Cortex of kidney (tissue), 1 donor: ENCODE measurements at places on chromosomes 7 and 10.

GRCh38 chr7:20409961-20410360 lies 79.3 kb downstream of the ITGB8 start:
- no peak for DNase-seq

- no peak for DNase-seq
Observed at GRCh38 chr10:24553051-24553612, 170.6 kb downstream of the ARHGAP21 start.

DNA sequence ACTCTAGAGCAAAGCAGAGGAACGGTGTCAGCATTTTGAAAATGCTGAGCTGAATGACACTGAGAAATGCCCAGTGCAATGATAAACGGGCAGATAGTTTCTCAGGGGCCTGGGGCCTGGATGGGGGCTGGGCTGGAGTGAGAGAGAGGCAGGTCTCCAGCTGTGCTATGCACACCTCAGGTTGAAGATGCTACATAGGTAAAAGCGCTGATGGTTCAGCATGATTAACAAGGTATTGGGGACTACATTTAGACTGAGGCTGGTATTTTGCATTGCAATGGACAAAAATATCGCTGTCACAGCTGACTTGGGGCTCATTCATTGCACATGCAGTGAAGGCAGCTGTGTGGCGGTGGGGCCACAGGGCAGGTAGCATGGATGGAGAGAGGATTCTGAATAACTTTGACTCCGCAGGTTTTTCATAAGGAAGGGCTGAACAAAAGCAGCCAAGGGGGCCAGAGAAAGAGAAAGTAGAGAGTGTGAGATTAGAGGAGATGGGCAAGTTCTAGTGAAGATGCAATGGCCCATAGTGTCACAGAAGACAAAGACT lies 290.8 kb upstream of the ZNF32 start:
- no peak for DNase-seq

GRCh38 chr7:39446546-39446945 lies 119.7 kb upstream of the YAE1 start:
- no peak for DNase-seq

DNA sequence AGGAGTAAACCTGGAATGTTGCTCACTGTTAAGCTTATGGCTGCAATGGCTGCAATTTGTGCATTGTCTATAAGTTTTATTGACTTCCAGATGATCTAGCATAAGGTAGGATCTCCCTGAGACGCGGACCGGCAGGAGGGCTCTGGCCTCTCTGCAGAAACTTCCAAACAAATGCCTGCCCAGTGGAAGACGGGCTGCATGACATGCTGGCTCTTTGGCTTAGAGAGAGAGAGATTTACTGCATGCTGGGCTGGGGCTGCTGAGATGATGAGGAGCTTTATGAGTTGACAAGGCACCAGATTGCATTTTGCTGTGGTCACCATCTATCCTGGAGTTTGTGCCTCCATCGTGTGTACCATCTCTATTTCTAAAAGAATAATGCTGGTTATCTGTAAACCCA lies 193.2 kb downstream of the GALNT17 start:
- DNase-seq, result no peak

DNA sequence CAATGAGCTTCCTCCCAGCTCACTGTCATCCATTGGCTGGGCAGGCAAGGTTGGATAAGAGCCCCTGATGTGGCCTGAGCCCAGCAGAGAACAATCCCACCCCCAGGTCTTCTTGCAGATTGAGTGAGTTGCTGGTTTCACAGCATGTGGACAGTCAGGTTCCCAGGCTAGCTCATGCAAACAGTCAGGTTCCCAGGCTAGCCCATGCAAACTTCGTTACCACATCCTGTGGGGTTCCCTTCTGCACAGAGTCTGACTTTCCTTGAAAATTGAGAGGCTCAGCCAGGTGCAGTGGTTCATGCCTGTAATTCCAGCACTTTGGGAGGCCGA lies 67.1 kb downstream of the TMEM130 start:
- DNase-seq, result no peak

DNA sequence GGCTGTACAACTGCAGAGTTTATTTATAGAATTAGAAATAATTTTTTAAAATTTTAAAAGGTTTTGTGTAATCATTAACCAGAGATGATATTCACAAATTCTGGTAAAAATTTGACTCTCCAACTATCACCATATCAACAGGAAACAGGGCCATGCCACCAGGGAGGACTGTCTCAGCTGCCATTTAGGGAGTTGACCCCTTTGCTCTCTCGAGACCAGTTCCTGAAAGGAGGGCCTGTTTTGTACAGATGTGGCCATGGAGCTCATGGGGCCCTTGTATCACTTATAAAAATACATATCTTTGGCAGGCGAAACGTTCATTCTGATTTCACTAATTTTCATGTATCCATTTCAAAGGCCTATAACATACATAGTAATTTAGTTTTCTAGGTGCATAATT lies 20.3 kb downstream of the H2AZ2 start:
- no peak for DNase-seq

DNA sequence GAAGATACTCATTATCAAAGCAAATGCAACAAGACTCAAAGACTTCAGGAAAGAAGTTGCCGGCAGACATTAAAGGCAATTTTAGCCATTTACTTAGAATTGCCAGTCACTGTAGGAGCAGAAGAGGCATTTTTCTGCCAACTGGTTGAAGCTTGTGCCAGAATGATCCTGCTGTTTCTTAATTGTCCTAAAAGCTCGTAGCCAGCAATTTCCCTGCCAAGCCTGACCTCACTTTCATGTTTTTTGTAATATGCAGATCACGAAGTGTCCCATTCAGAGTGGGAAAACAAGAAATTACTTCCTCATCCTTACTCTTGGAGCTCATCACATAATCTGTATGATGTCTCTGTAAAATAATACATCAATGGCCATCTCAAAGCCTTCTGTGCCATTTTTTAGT lies 130.9 kb upstream of the ANKRD1 start:
- DNase-seq, result no peak

- no peak for DNase-seq
Observed at GRCh38 chr7:132030086-132030568, 473.7 kb upstream of the PODXL start.

- no peak for DNase-seq
Observed at GRCh38 chr7:28573059-28573553, 160.8 kb downstream of the CREB5 start.

- no peak for DNase-seq
Observed at GRCh38 chr10:31871266-31872065, 57.2 kb downstream of the ARHGAP12 start.

DNA sequence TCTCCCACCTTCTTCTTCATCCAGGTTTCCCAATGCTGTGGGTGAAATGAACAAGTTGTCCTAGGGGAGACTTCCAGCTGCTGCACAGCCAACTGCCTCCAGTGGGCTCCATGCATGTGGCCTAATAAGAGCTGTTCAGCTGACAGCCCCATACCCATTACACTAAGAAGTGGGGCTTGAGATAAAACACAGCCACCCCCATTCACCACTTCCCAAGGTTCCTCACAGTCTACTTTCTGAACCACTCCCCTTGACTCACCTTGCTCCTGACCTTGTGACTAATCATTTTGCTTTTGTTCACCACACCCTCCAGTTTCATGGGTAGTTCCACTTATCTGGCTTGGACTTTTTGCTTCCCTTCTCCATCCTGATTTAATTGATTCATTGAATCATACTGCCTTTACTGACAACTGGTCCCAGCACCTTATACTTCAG lies 119.3 kb downstream of the CABCOCO1 start:
- DNase-seq, result no peak

- no peak for DNase-seq
Observed at GRCh38 chr7:32871624-32872371, 19.8 kb downstream of the KBTBD2 start.

DNA sequence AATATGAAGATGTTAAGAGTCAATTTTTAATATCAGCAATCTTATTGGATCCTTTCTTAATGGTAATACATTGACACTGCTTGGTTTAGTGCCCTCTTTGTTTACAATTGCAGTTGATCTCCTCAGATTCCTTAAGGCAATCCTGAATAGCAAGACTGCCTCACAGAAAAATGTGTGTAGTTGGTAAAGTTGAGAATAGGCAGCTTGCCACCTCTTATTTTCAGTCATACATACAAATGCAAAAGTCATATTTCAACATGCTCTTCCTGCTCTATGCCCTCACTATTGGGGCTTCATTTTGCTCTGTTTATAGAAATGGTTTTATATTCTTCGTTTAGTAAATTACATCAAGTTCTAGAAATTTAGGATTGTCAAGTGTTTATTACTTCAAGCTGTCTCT lies 661.1 kb upstream of the ANKRD30A start:
- DNase-seq, result no peak

DNA sequence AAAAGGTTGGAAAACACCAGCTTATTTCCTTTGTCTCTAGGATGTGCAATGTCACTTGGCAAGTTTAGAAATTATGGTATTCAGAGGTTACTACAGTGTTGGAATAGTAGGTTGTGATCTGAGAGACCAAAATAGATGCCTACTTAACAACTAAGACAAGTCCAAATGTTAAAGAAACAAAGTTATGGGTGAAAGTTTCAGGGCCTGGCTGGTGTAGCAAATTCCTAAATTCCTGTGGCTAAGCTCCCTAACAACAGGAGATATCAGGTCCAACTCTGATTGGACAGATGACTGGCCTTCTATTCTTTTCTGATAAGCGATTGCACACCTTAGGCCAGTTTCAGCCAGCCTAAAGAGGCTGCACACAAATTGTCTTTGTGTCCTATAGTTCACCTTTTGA lies 873.5 kb downstream of the REEP3 start:
- no peak for DNase-seq

- DNase-seq, result no peak
Observed at GRCh38 chr10:103739039-103739764, 116.2 kb downstream of the SH3PXD2A start.

- no peak for DNase-seq
Observed at GRCh38 chr10:97007417-97007816, 175.3 kb downstream of the LCOR start.

- DNase-seq, result no peak
Observed at GRCh38 chr10:119454316-119454715, 88.2 kb downstream of the RGS10 start.

GRCh38 chr10:34802692-34803091 lies 12.4 kb downstream of the PARD3 start:
- DNase-seq, result no peak

DNA sequence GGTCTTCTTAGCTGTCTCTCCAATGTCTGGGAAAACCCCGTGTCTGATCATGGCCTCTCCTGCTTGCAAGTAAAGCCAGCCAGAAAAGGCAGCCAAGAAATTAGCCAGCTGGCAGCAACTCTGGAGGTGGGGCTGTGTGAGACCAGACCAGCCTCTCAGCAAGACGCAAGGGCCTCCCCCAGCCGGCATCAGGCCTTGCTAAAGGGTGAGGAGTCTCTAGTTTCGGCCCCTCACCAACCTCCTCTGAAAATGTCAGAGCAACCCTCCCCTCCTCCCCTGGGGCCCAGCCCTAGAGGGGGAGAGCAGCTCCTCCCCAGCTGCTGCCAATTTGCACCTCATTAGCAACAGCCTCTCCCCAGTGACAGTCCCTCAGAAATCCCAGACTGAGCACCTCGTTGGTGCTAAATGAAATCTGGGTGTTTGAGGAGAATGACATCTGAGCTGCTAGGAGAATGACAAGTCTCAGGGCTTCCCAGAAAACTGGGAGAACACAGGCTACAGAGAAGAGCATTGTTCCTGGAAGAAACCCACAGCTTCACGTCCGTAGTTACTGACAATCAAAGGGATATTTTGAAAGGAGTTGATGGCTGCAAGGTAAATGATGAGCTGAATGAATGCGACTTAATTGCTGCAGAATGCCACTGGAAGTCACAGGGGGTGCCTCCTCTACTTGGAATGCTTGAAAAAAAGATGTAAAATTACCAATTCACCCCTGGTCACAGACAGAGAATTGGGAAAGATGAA lies 25.9 kb downstream of the DGKI start:
- no peak for DNase-seq

- no peak for DNase-seq
Observed at GRCh38 chr7:46058086-46058823, 137.2 kb upstream of the IGFBP3 start.

DNA sequence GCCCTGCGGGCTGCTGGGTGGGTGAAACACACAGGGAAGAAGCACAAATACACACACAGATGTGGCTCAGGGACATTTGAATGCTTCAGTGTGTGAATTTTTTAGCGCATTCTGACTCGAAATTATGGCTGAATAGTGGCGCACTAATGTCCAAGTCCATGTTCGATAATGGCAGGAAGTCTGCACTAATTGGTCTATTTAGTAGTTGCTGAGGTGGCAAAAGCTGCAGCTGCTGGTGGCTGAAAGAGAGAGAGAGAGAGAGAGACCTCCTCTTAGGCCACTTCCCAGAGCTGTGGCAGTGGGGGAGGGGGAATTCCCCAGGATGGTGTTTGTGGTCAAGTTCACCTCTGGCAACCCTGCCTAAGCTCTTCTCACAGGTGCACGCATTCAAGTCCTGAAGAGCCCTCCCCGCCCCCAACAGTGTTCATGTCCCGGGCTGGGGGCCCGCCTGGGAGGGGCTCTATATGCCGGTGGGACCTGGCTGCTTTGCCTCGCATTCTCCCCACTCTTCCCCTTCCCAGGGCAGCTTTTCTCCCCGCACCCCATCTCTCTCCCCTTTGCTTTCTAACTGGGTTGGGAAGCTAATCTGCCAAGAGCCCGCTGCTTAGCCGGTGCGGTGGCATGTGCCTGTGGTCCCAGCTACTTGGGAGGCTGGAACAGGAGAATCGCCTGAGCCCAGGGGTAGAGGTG lies 6.0 kb upstream of the MNX1 start:
- no peak for DNase-seq

DNA sequence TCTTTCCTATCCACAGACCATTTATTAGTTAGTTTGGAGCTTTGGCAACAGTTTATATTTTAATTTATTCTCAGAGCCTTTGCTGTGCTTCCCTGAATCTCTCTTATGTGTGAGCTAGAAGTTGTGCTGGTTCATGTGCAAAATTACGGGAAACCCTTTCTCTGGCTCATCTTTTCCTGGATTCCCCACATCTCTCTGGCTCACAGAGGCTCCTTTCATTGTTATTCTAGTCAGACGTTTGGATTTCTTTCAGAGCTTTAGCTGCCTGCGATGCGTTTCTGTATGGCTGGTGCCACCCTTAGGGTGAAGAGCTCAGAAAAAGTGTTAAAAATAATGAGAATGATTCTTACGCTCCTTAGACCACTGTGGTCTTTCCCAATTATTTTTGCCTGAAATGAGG lies 53.3 kb downstream of the TPST1 start:
- no peak for DNase-seq

GRCh38 chr7:151744656-151745638 lies 132.0 kb downstream of the PRKAG2 start:
- no peak for DNase-seq

DNA sequence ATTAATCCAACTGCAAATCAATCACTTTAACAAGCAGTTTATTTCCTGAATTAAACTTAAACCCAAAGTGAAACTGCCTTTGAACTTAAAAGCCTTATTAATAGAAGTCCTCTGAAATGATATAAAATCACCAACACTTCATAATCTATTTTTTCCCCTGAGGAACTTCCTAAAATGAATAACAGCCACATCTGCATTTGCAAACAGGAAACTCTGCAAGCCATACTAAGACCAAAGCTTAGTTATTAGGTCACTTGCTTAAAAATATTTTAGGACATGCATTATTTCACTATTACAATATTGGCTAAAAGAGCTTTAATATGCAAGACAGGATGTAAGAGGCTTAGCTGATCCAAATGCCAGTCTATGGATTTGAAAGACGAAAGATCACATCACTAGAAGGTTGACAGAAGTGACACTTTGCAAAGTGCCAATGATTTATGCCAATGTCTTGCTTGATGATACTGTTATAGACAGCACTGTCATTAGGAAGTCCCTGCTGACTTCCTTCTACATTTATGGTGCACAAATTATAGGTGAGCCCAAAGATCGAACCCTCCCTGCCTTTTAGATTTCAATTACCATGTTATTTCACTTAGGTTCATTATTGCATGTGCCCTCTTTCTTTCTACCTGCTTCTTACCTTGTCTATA lies 99.9 kb upstream of the SKAP2 start:
- no peak for DNase-seq

GRCh38 chr7:303425-303824 lies 13.5 kb downstream of the FOXL3 start:
- DNase-seq, result no peak
